ENCODE measurements at places on chromosomes 5 and 9. TPM values are rescaled to one million over a fixed set of nuclear protein-coding genes. Genes with fewer than 3 reads are reported as not detected.

Gene FCN2
- not detected for polyA plus RNA-seq

- DNase-seq = no peak
Observed at GRCh38 chr5:92320446-92320845, 937.3 kb upstream of the ARRDC3 start.

DNA sequence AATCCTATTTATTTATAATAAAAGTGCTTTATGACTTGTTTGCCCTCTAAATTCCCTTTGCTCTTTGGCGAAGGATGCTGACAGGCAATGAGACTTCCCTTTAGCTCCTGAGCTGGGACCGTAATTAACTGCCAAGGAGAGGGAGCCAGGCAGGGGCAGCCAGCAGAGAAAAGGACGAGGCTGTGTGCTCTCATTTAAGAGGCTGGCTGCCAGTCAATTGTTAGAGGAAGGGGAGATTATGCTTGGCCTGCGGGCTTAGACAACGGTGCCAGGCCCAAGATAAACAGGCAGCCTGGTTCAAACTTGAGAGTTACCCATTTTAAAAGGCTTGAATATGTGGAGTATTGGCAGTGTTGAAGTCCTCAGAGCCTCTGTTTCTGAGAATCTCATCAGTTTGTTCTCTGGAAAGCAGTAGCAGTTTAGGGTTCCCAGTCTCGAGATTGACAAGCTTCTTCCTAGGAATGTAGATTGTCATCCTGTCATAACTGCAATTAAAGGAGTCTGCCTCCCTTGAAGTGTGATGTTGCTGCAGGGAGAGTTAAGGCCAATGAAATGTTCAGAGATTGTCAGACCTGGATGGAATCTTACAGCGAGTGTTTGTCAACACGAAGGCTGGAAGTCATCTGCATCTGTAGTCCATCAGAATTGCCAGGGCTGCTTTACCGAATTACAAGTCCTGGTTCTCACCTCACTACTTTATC lies 113.2 kb downstream of the JAKMIP2 start:
- DNase-seq = no peak

DNA sequence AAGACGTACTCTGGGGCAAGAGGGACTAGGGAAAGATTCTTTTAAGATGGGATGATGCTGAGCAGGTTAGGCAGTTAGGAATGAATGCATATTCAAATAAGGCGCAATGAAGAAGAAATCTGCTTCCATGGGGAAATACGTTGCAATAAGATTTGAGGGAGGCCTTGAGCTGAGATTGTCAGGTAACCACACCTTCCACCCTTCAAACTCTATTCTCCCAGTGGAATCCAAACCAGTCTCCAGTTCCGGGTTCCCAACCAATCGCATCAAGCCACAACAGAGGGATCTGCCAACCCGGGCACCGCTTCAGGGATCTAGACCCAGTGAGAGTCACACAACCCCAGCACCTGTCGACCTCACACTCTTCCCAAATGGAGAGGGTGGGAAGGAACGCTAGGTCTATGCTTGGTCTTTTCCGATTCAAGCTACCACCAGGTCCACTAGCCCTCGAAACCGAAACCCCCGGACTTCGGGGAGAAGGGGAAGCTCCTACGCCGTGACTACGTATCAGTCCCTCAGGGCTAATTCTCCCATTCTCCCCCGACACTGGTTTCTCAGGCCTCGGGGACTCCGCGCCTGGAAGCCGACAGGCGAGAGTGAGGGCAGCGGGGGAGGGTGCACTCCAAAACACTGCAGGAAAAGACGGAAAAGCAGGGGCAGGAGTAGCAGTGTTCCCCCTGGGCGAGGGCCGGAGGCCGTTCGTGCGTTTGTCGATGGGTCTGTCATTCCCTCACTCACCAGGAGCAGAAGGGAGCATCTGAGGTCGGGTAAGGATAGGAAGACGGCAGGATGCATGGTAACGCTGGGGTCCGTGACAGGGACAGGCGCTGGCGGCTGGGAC lies 534 bp downstream of the ERP44 start:
- peak; percentile 6 for DNase-seq

DNA sequence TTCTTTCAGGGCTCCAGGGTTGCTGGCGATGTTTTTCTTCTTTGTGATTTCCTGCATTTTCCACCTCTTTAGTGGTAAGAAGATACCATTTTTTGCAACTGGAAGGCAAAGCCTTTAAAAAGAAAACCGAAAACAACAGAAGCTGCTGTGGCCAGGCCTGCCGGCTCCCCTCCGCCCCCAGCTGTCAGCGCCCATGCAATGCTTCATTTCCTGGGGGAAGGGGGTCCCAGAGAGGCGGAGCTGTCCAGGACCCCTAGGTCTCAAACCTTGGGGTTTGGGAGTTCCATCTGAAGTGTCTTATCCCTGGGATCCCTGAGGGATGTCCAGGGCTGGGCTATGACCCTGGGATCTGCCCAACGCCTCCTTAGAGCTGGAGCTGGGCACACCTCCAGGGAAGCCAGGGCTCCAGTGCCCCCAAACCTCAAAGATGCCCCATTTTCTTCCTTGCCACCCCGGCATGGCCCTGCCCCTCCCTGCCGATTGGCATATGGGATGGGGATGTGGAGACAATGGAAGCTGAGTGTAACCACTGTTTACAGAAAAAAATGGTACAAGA lies 257.2 kb upstream of the MVB12B start:
- DNase-seq = no peak

All from AG04450 (cell line).